Activated gamma-delta T cell treated with Interleukin-2 at 50 U/mL for 16 hours (primary cell): ENCODE measurements at places on chromosomes 13 and 19.

GRCh38 chr13:113178070-113178895 is 19.8 kb downstream of the PROZ start:
- DNase-seq: no peak

DNA sequence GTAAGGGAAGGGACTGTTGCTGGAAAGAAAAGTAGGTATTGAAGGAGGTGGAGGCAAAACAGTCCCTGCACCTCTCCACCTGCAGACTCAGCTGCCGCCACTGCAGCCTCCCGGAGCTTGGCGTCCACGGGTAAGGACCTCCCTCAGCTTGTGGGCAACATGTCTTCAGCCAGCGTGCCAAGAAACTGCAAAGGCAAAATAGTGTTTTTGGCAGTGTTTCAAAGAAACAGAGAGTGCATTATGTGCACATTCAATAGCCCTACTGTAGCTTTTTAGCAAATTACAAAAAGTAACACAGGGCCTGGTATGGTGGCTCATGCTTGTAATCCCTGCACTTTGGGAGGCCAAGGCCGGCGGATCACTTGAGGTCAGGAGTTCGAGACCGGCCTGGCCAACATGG is 57.4 kb downstream of the ATP11A start:
- DNase-seq: no peak

DNA sequence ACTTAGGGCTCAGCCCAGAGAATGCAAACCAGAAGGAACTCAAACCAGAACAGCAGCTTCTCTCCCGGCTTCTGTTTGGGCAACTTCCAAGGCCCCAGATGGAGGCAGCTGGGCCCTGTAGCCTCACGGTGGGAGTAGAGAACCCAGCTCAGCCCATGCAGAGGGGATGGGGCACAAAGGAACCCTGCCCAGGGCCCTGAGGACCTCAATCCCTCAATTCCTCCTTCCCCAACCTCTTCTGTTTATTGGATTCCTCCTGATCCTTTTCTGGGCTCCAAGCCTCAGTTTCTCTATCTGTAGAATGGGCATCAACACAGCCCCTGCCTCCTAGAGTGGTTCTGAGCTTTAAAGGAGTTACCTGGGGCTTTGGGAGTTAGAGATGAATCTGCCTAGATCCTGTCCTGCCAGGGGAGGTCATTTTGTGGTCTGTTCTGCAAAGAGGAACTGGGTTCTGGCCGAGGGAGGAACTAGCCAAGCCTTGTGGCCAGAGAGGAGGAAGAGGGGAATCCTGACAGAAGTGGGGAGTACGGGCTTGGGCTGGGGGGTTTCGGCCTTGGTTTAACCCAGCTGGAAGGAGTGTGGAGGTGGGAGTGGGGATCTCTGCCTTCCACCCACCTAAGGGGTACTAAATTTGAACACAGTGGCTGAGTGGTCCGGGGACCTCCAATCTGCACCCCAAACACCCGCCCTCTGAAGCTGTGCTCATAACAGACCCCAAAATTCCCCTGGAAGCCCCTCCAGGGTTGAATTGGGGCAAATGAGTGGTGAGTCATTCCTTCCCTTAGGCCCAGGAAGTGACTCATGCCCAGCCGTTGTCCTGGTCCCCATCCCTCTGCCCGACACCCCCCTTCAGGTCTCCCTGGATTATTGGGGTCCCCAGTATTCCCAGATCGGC is 2.7 kb downstream of the ADGRE5 start:
- DNase-seq: peak; percentile 49

- DNase-seq: peak; percentile 20
Measured at GRCh38 chr19:23394511-23394910, 760 bp downstream of the ZNF91 start.

- DNase-seq: no peak
Measured at GRCh38 chr13:74732736-74733385, 598.7 kb upstream of the KLF12 start.

DNA sequence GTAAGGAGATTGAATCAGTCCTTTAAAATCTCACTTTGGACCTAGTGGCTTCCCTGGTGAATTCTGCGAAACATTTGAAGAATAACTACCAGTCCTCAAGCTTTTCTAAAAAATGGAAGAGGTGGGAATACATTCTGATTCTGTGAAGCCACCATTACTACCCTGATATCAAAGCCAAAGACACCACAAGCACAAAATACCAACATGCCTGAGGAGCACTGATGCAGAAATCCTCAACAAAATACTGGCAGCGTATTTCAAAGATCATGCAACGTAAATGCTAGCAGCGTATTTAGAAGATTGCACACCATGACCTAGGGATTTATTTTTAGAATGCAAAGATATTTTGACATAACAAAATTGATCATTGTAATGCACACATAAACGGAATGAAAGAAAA is 14.4 kb downstream of the ATP4B start:
- no peak for DNase-seq

DNA sequence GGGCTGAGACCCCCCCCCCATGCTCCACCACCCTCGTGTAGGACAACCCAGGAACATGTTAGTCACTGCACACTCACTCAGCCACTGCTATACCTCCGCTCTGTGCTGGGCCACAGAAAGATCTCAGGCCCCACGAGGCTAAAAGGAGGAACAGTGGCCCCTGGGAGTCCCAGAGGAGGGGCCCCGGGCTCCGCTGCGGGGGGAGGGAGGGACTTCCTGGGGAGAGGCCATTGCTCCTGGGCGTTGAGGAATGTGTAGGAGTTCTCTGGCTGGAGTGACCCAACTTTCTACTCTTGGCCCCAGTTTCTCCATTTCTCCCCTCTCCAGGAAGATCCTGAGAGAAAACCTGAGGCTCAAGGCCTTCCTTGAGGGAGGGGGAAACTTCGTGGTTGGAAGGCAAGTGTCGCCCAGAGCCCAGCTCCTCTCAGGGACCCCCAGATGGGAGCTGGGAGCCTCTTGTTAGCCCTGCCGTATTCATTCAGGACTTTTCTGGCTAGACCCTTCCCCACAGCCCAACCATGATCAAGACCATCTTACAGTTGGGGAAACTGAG is 13.6 kb downstream of the ONECUT3 start:
- no peak for DNase-seq
